IMR-90 (cell line): ENCODE measurements at places on chromosomes 7 and 10. TPM values are rescaled to one million over a fixed set of nuclear protein-coding genes. Genes with fewer than 3 reads are reported as not detected.
A peak's percentile ranks its signal among the peaks of the same experiment; 100 is the strongest.

DNA sequence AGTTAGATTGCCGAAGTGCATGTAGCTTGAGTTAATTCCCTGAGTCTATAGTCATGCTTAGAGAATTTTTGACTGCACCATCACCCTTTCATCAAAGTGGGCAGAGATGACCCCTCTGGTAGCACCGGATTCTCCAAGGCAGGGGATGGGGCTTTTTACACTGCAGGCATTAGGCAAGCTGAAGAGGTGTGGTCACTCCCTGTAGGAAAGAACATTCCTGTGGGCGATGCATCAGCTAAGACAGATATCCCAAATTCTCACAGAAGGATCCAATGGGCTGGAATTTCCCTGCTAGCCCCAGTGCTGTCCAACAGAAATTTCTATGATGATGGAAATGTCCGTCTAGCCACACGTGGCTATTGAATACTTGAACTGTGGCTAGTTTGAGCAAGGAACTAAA lies 118.2 kb downstream of the ADAM12 start:
- no peak overlapping the region for H3K4me3 ChIP-seq
- DNase-seq, result peak; percentile 84
- no peaks in the 10 kb centered on the region for H3K27me3 ChIP-seq
- no peak overlapping the region for H3K27ac ChIP-seq
- no peaks in the 10 kb centered on the region for H3K4me1 ChIP-seq

DNA sequence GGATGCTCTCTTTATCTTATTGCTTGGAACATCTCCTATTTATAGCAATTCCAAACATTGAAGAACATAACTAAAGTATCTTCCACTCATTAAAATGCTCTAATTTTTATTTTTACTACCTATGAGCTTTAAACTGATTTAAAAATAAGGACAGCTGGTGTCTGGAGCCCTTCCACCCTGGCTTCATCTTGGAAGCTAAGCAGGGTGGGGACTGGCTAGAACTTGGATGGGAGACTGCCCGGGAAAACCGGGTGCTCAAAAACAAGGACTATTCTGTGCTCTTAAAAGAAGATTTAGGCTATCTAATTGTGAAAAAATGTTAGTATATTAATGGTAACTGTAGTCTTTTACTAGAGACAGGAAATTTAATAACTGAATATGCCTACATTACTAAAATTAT lies 69.2 kb downstream of the ARMC3 start:
- DNase-seq, result peak; percentile 15
- H3K4me1 ChIP-seq, result no peaks in the 10 kb centered on the region
- H3K4me3 ChIP-seq, result no peak overlapping the region
- H3K27me3 ChIP-seq, result peaks cover 17% of the 10 kb centered on the region
- H3K36me3 ChIP-seq, result no peaks in the 10 kb centered on the region
- no peak overlapping the region for H3K27ac ChIP-seq

GRCh38 chr7:32169228-32169627 lies 99.0 kb upstream of the PDE1C start:
- H3K4me3 ChIP-seq, result no peak overlapping the region
- no peak for DNase-seq
- H3K27me3 ChIP-seq, result no peaks in the 10 kb centered on the region
- H3K36me3 ChIP-seq, result no peaks in the 10 kb centered on the region

DNA sequence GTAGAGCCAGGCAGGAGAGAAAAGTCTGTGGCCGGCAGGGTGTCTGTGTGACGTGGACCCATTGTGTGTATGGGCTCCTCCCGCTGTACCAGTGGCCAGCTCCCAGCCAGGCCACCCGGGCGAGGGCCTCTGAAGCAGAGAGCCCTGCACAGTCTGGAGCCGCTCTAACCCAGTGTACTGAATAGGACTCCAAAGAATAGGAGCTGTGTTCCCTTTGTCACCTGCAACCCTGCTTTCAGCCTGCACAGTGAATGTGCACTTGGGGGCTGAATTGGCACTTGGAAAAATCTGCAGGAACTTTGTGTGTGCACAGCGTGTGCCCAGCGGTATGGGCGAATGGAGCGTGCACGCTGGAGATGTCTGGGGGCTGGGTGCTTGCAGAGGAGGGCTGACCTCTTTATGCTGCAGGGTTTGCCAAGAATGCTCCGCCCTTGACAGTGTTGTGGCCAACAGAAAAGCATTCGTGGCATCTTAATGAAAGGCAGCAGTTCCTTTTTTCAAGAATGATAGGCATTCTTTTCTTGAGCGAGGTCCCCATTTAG lies 216.2 kb downstream of the AUTS2 start:
- no peaks in the 10 kb centered on the region for H3K27me3 ChIP-seq
- no peaks in the 10 kb centered on the region for H3K4me1 ChIP-seq
- no peak for DNase-seq
- H3K27ac ChIP-seq, result no peak overlapping the region
- H3K4me3 ChIP-seq, result no peak overlapping the region

- peaks cover 19% of the 10 kb centered on the region for H3K4me1 ChIP-seq
- peak overlapping the region; percentile 78; the same call in 1 of the 2 replicates for H3K27ac ChIP-seq
- H3K27me3 ChIP-seq, result no peaks in the 10 kb centered on the region
- peaks cover 4% of the 10 kb centered on the region; the same call in 1 of the 2 replicates for H3K36me3 ChIP-seq
- no peak overlapping the region for H3K4me3 ChIP-seq
Observed at GRCh38 chr7:22859641-22860290, 37.1 kb upstream of the TOMM7 start.

DNA sequence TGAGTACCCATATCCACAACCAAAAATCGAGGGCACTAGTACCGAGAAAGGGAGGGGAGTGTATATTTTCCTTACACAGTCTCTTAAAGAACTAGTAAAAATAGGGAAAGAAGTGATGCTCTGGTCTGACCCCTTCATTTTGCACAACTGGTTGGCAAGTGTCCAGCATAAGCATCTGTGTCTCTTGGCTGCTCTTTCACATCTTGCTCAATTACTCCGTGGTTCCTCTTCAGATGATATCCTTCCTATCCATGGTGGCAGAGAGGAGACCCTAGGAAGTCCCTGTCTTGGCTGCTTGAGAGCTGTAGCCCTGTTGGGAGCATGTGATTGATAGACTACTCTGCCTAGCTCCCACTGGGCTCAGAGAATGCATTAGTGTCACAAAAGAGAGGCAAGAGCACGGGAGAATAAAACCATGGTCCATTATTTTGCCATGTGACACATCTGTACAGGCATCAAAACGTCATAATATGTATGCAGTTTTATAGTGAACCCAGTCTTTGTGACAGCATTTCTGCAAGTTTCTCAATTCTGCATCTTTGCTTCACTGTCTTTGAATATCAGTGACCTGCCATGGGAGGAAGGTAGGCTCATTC lies 111.8 kb upstream of the ANKRD1 start:
- peaks cover 2% of the 10 kb centered on the region for H3K27me3 ChIP-seq
- H3K4me3 ChIP-seq, result no peak overlapping the region
- peak; percentile 22 for DNase-seq
- H3K27ac ChIP-seq, result no peak overlapping the region

GRCh38 chr10:80528901-80529300 lies 8.8 kb upstream of the SH2D4B start:
- H3K27me3 ChIP-seq, result no peaks in the 10 kb centered on the region
- no peak overlapping the region for H3K4me3 ChIP-seq
- H3K36me3 ChIP-seq, result no peaks in the 10 kb centered on the region
- DNase-seq, result no peak
- H3K4me1 ChIP-seq, result no peaks in the 10 kb centered on the region

DNA sequence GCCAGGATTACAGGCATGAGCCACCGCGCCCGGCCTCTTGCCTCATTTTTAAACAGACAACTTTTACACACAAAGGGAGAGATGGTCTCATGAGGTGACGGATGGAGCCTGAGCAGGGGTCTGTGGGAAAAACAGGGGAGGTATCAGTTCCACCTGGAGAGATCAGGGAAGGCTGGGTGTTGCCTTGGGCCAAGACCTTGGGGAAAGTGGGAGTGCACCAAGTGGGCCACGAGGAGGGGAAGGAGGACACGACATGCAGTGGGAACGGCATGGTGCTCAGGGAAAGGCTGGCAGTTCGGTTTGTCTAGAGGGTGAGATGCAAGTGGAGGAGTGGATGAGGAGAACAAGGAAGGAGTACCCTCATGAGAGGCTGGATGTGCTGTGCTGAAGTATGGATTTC lies 8.9 kb upstream of the ZNF777 start:
- no peak for DNase-seq
- no peaks in the 10 kb centered on the region for H3K4me1 ChIP-seq
- peaks cover 29% of the 10 kb centered on the region for H3K36me3 ChIP-seq
- no peak overlapping the region for H3K4me3 ChIP-seq
- no peak overlapping the region for H3K27ac ChIP-seq

MRPS17 gene
- total RNA-seq, result 15.2 and 21.1 TPM in 2 replicates

LOXL4 gene
- total RNA-seq, result 17.5 and 20.8 TPM in 2 replicates

MRLN gene
- not detected in 2 replicates for total RNA-seq

HOXA10 gene
- total RNA-seq, result 0.18 and 0.28 TPM in 2 replicates

HOXA4 gene
- 0.36 and 1.1 TPM in 2 replicates for total RNA-seq
